Activated CD4-positive, alpha-beta T cell treated with anti-CD3 and anti-CD28 coated beads for 4 hours (primary cell): ENCODE measurements at places on chromosomes 13 and 19.

- no peak for DNase-seq
Observed at GRCh38 chr19:11168568-11168967, 13.0 kb upstream of the SPC24 start.

- DNase-seq, result no peak
Observed at GRCh38 chr13:75149776-75150175, 332.2 kb downstream of the TBC1D4 start.

DNA sequence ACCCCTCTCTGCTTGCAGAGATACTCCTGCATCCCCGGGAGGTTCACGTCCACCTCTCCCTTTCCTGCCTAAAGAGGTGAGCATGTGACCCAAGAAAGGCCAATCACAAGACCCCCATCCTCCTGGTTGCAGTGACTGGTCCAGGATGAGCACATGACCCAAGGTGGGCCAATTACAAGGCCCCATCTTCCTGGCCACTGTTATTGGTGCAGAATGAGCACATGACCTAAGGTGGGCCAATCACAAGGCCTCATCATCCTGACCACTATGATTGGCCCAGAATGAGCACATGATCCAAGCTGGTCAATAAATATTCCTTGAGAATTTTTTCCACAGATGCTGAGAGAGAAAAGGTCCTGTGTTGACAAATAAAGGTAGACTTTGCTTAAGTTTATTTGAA lies 350.7 kb downstream of the EFNB2 start:
- DNase-seq, result no peak

DNA sequence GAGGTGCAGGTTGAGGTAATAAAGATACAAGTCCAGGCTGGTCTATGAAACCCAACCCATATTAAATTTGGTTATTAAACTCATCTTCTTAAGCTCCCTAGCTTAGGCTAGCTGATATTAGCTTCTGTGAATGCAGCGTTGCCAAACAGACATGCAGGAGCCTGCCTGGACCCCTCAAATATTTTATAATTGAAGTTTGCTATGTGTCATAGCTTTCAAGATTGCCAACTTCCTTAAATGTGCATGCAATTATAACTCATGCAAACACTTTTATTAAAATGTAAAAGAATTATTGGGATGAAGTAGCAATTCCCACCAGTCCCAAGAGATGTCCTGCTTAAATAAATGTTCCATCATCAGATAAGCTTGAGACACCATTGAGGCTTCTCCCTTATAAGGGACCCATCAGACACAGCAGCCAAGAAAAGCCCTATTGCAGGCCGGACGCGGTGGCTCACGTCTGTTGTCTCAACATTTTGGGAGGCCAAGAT lies 51.3 kb downstream of the MBNL2 start:
- DNase-seq, result no peak
